GM04503 (cell line): ENCODE measurements at places on chromosomes 1 and 21.

- no peak for DNase-seq
Observed at GRCh38 chr1:88350648-88351047, 333.4 kb upstream of the PKN2 start.

DNA sequence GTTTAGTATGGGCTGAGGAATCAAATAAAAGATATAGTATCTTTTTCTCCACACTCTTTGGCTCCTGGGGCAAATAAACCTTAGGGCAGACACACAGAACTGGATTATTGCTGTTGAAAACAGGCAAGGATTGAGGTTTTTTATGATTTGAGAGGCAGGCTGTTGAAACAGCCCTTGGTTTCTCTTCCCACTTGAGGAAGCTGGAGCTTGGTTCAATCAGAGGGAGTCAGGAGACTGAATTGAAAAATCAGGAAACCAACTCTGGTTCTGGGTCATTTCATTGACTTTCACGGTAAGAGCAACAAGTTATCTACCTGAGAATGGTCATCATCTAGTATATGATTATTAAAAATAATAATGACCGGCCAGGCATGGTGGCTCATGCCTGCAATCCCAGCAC lies 108.4 kb downstream of the CNIH3 start:
- no peak for DNase-seq

DNA sequence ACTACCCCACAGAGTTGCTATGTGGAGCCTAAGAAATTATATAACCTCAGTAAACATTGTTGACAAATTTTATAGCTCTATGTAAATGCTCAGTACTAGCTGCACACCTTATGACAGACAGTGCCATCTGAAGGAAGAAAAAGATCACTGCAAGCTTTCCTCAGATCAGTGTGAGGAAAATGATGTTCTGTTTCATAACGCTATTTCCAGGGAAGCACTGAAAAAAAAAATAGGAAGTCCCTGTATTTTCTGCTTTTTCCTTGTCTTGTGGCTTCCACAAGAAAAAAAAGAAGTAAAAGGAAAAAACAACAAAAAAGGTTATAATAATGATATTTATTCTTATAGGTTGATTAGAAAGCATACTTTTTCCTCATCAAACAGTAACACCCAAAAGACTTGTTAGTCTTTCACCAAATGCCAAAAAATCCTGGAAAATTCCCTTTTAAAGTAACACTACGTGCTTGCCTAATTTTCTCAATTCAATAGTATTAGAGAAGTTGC lies 23.2 kb downstream of the LYST start:
- no peak for DNase-seq

DNA sequence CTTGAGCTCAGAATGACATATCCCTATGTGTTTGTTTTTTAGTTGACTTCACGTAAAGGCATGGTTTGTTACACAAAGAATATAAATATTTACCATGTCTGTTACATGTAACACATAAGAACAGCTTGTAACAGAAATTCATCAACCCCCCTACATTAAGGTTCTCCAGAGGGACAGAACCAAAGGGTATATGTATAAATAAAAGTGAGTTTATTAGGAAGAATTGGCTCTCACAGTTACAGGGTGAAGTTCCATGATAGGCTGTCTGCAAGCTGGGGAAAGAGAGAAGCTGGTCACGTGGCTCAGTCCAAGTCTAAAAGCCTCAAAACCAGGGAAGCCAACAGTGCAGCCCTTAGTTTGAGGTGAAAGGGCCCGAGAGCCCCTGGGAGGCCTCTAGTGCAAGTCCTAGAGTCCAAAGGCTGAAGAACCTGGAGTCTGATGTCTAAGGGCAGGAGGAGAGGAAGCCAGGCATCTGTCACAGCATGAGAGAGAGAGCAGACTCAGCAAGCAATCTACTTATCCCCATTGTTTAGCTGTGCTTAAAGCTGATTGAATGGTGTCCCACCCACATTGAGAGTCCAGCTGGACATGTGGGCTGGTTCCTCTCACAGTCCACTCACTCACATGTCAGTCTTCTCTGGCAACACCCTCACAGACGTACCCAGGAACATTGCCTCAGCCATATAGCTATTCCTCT lies 15.8 kb downstream of the THRAP3 start:
- no peak for DNase-seq

- no peak for DNase-seq
Observed at GRCh38 chr1:154735804-154736168, 127.8 kb upstream of the ADAR start.

DNA sequence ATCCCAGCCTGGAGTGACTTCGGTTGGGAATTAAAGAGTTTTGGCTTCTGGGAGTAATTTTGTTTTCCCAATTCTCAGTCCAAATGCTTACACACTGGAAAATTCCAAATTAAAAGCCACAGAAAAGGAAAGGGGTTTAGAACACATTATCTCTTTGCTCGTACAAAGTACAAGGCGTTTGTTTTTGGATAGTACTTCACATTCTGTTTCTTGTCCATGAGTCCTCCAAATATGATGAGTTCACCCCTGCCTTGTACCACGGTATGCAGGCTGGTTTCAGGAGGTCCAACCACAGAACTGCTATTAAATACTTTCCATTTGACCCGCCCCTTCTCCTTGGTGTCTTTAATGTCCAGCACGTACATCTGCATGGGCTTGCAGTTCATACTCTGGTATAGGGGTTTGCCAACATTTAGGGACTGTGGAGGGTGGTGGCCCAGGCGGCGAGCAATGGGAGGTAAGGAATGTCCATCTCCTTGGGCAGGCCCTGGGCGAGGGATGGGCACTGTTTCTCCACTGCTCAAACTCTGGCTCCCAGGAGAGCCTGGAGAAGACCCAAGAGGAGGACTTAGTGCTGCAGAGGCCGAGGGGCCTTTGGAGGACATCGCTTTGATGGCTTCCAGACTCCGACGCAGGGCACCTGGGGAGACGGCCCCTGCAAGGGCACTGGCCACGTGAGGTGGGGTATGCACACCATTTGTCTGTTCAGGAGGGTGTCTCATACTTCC lies 13.7 kb upstream of the CPLANE2 start:
- no peak for DNase-seq

DNA sequence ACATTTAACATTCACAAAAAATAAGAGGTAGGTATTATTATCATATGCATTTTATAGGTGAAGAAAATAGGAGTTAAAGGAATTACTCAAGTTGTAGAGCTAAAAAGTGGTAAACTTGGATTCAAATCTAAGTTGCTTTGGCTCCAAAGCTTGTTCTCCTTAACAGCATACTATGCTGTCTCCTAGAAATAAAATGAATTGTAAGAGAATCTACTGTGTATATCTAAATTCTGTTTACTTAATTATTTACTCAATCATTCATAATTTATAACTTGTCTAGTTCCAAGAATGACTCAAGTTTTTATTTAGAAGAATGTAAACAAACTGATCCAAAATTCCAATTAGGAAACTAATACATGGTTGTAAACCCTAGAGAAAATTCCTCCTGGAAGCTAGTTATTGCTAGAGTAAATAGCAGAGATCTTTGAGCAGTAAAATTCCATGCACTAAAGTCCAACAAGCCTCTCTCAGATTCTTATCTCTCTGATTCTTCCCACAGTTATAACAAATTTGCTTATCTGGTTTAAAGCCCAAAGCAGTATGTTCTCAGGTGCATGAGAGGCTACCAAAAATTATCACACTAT lies 132.5 kb upstream of the DPT start:
- no peak for DNase-seq

- DNase-seq, result no peak
Observed at GRCh38 chr1:183443466-183443865, 25.3 kb upstream of the NMNAT2 start.

DNA sequence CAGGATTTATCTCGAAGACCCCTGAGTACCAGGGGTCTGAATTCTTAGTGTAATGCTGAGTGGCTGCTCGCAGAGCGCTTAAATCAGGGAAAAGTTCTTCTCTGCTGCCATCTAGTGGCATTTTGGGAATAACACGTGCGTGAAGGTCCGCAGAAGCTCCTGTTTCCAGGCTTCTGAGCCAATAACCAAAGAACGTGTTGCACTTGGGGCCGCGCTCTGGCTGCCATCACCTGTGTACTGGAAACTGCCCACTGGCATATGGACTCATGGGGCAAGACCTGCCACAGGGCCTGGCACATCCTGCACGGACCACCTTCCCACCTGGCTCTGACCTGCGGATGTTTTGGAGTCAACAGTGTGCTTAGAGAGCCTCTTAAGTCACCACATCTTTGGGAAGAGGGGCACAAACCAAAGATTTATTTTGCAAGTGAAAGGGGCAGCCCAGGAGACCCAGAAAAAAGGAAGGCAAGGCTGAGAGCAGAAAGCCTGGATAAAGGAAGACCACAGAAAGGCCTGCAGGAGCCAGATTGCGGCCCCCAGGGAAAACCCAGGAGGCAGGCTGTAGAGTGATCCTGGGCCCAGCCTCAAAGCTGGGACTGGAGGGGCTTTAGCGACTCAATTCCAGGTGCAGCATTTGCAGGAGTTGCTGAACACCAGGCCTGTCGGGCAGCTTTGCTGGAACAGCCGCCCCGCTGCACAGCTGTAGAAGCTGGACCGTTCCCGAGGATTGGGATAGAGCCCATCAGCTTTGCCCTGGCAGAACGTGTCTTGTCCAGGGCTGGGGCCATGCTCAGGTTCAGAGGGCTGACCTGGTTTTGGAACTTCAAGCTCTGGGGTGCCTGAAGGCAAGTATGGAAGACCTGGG lies 13.0 kb downstream of the CHIT1 start:
- no peak for DNase-seq

DNA sequence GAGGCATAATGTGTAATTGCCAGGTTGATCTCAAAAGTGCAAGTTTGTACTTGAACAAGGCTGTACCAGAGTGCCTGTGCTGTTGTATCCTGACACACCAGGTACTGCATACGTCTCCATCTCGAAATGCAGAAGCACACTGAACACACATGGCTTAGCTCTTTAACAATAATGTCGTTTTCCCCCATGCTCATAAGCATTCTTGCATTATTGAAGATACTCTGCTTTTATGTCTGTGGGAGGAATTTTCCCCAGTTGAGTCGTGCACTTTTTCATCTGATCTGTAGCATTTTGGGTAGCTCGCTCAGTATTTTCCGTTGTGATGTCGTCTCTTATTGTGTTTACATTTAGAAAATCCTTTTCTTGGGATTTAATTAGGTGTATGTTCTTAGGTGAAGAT lies 98.7 kb downstream of the PCBP3 start:
- DNase-seq, result no peak

- DNase-seq, result no peak
Observed at GRCh38 chr1:46486432-46487015, 3.1 kb upstream of the DMBX1 start.

DNA sequence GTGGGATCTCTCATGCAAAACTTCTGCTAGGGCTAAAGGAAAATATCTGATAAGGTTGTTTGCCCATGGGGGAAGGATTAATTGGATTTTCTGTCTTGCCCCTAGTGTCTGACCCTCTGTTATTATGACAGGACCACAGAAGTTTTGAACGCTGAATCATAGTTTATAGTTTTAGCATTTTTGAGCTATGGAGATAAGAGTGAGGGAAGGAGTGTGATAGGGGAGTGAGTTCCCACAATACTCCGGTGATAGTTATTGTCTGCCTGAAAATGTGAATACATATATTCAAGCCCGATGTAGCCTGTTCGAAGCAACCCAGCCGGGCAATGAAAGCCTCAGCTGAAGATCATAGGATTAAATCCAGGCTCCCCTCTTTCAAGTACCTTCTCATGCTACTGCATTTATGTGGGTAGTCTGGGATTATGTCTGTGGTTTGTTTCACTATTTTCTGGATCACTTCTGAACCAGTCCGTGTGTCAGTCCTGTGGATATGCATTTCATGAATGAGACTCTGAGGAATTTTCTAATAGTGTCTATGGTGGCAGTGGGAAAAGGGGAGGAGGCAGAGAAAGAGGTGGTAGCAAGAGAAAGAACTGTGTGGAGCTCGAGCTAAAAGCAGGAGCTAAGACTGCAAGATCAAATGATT lies 258.7 kb downstream of the DISC1 start:
- DNase-seq, result no peak

GRCh38 chr1:44846985-44847384 lies 3.9 kb upstream of the PTCH2 start:
- DNase-seq, result no peak

DNA sequence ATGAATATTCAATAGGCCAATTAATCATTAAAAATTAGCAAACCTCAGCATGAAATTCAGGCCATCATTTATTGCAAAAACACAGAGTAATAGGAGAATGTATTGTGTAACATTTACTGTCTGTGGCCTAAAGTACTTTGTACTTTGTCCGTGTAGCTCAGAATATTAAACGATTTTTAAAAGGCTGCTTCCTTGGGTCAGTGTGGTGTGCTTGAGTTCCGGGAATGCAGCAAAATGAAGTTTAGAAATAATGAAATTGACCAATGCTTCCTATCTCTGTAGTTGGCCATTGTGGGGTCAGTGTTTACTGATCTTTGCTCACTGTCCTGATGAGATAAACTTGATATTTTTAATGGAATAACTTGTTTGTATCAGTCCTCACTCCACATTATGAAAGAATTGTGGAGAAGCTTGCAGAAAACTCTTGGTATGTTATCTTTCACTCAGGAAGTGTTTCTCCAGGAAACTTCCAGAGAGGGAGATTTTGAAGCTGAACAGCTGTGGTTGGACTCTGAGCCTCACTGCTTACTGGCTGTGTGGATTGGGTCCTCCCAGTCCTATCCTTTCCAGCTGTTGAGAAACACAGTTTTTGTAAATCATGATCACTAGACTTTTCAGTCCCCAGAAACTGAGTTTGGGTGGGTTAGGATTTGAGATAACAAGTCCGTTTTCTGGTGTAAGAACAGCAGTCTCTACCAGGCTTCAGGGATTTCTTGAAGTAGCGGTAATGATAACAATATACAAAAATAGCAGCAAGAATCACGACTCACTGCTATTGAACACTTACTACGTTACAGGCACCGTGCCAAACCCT lies 19.2 kb upstream of the MTARC1 start:
- DNase-seq, result no peak

- no peak for DNase-seq
Observed at GRCh38 chr1:161304927-161305866, 4.6 kb downstream of the MPZ start.

- no peak for DNase-seq
Observed at GRCh38 chr1:18560692-18561091, 70.0 kb upstream of the PAX7 start.

GRCh38 chr1:164191191-164191590 lies 367.8 kb upstream of the PBX1 start:
- no peak for DNase-seq

GRCh38 chr1:233491953-233492620 lies 121.8 kb upstream of the KCNK1 start:
- no peak for DNase-seq

DNA sequence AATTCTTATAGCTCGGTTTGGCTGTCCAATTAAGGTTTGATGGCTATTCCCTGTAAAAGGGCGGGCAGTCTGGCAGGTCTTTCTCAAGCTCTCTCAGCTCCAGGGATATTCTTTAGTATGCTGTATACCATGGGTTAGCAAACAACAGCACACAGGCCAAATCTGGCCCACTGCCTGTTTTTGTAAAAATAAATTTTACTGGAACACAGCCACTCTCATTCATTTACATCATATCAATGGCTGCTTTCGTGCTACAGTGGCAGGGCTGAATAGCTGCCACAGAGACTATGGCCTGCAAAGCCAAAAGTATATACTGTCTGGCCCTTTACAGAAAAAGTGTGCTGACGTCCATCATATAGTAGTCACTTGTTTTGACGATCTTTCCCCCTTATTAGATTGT lies 32.0 kb downstream of the MACO1 start:
- no peak for DNase-seq
